ENCODE measurements at places on chromosomes 2 and 18. TPM values are rescaled to one million over a fixed set of nuclear protein-coding genes. Genes with fewer than 3 reads are reported as not detected.
A peak's percentile ranks its signal among the peaks of the same experiment; 100 is the strongest.

The TCF7L1 gene
- 0.12 TPM for polyA plus RNA-seq

The RPRD1A gene
- 7.4 TPM for polyA plus RNA-seq

The RAD51AP2 gene
- not detected for polyA plus RNA-seq

The CCDC141 gene
- 1.5 TPM for polyA plus RNA-seq

The SEPTIN10 gene
- polyA plus RNA-seq = not detected

The DSG1 gene
- not detected for polyA plus RNA-seq

The ZNF532 gene
- polyA plus RNA-seq = not detected

GRCh38 chr2:182088681-182089320 is 103.1 kb downstream of the PPP1R1C start:
- no peak overlapping the region for H3K27ac ChIP-seq
- H3K4me3 ChIP-seq = no peak overlapping the region
- H3K27me3 ChIP-seq = peaks cover 4% of the 10 kb centered on the region
- no peak for DNase-seq

GRCh38 chr2:79874015-79874414 is 361.2 kb downstream of the CTNNA2 start:
- H3K4me3 ChIP-seq = no peak overlapping the region
- no peaks in the 10 kb centered on the region for H3K4me1 ChIP-seq
- DNase-seq = no peak
- H3K36me3 ChIP-seq = no peaks in the 10 kb centered on the region
- no peak overlapping the region for H3K27ac ChIP-seq
- peaks cover 2% of the 10 kb centered on the region for H3K27me3 ChIP-seq

DNA sequence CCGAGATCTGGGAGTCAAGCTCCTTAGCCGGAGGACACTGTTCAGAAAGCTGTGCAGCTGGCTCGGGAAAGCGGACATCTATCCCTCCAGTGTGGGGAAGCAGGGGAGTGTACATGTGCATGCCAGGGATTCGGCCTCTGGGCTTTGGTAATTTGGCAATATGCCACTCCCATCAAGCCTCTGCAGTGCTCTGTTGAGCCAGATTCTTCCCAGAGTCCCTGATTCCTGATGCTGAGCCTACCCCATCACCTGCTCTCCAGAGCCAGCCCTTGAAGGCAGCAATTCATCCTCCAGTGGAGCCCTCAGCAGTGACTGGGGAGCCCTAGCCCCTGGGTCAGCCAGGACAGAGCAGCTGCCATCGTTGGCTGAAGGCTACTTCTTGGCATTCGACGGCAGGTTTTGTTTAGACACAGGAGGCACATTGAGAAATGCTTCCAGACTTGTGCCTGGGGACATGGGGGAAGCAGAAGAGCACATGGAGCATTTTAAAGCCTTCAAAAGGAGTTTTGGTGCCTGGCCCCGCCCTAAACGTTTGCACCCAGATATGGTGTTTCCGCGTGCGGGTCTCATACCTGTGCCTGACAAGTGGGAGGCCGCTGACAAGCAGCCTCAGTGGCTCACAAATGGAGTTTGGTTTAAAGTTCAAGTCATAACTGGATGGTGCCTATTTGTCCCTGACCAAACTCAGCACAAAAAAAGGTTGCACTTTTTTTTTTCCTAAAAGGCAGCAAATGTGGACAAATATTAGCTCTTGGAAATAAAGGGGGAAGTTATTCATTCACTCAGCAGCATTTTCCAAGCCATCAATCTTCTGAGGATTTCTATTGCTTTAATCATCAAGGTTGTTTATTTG is 272.8 kb downstream of the CYRIA start:
- no peaks in the 10 kb centered on the region for H3K4me1 ChIP-seq
- no peak for DNase-seq
- no peak overlapping the region for H3K27ac ChIP-seq
- H3K36me3 ChIP-seq = no peaks in the 10 kb centered on the region
- peaks cover 1% of the 10 kb centered on the region for H3K27me3 ChIP-seq
- no peak overlapping the region for H3K4me3 ChIP-seq

DNA sequence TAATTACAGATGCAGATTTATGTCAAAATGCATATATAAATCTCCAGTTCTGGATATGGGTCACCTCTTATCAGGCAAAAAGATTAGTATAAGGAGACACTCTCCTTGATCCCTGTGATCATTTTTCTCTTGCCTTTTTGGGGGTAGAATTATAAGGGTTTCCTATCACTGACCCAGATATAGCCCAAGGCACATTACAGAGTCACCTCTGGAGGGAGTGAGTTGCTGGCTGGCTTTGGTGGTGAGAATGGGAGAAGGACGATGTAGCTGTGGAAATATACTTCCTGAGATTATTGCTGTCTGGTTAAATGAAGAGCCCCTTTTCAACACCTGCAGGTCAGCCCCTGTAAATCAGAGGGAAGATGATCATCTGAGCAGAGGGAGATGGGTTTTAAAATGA is 418.7 kb downstream of the MTX2 start:
- H3K4me1 ChIP-seq = no peaks in the 10 kb centered on the region
- peaks cover 4% of the 10 kb centered on the region for H3K27me3 ChIP-seq
- DNase-seq = no peak
- H3K36me3 ChIP-seq = no peaks in the 10 kb centered on the region
- no peak overlapping the region for H3K4me3 ChIP-seq
- no peak overlapping the region for H3K27ac ChIP-seq

GRCh38 chr18:56574861-56575260 is 63.5 kb downstream of the TXNL1 start:
- H3K4me1 ChIP-seq = peaks cover 9% of the 10 kb centered on the region
- H3K27me3 ChIP-seq = no peaks in the 10 kb centered on the region
- no peak overlapping the region for H3K27ac ChIP-seq
- H3K4me3 ChIP-seq = no peak overlapping the region
- DNase-seq = no peak

GRCh38 chr2:44273596-44273995 is 1.7 kb upstream of the SLC3A1 start:
- no peaks in the 10 kb centered on the region for H3K4me1 ChIP-seq
- no peak overlapping the region for H3K4me3 ChIP-seq
- no peak overlapping the region for H3K27ac ChIP-seq
- peaks cover 2% of the 10 kb centered on the region for H3K27me3 ChIP-seq
- DNase-seq = no peak
- H3K36me3 ChIP-seq = no peaks in the 10 kb centered on the region

GRCh38 chr2:10402653-10403215 is 45.4 kb downstream of the ODC1 start:
- peaks cover 4% of the 10 kb centered on the region for H3K36me3 ChIP-seq
- H3K27ac ChIP-seq = no peak overlapping the region
- peaks cover 57% of the 10 kb centered on the region for H3K4me1 ChIP-seq
- H3K27me3 ChIP-seq = peaks cover 35% of the 10 kb centered on the region

DNA sequence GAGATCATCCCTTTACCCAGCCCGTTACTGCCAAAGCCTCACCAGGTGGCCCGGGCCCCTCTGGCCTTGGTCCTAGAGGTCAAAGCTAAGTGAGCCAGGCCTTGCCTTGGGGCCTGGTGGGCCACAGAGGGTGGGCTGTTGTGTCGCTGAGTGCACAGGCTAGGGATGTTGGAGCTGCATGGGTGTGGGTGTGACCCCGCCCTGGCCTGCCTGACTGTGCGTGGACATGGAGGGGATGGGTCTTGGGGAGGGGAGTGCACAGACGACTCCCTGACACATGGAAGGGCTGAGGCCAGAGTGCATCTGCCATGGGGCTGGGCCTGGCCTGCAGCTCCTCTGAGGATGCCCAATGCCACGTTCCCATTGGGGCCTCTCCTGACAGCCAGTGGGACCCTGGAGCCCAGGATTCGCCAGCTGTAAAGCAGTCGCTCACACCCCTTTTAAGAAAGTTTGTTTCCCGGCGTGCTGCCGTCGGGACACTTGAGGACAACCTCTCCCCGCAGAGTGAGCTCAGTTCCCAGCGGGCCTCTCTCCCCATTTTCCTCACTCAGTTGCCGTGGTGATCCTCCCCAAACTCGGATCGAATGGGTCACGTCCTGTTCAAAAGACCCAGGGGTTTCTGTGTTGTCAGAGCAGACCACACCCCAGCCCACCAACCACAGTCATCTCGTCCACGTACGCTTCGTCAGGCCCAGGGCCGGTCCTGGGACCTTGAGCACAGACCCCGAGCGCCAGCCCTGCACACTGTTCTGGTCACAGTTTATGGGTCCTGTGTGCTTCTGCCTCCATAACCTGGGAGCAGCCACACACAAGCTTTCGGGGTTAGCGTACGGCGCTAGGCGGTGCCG is 93.5 kb downstream of the NFATC1 start:
- no peaks in the 10 kb centered on the region for H3K27me3 ChIP-seq
- H3K4me3 ChIP-seq = no peak overlapping the region
- no peak overlapping the region for H3K27ac ChIP-seq
- no peak for DNase-seq
- H3K36me3 ChIP-seq = peaks cover 6% of the 10 kb centered on the region

DNA sequence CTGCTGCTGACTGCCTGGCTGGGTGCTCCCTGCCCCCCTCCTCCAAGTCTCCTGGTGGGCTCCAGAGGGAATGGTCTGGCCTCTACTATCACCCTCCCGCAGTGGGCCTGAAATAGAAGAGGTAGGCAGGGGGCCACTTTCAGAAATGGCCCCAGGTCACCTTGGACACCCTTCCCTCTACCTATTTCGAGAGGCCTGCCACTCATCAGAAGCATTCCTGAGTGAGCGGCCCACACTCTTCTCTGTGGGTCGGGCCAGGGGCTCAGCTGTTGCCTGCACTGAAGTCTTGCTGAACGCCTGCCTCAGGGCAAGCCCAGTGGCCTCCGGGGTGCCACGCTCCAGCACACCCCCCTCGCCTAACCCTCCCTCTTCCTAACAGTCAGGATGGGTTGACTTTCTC is 124.9 kb downstream of the TNS1 start:
- no peaks in the 10 kb centered on the region for H3K27me3 ChIP-seq
- no peak overlapping the region for H3K27ac ChIP-seq
- DNase-seq = no peak
- no peaks in the 10 kb centered on the region for H3K4me1 ChIP-seq
- H3K36me3 ChIP-seq = no peaks in the 10 kb centered on the region
- no peak overlapping the region for H3K4me3 ChIP-seq

DNA sequence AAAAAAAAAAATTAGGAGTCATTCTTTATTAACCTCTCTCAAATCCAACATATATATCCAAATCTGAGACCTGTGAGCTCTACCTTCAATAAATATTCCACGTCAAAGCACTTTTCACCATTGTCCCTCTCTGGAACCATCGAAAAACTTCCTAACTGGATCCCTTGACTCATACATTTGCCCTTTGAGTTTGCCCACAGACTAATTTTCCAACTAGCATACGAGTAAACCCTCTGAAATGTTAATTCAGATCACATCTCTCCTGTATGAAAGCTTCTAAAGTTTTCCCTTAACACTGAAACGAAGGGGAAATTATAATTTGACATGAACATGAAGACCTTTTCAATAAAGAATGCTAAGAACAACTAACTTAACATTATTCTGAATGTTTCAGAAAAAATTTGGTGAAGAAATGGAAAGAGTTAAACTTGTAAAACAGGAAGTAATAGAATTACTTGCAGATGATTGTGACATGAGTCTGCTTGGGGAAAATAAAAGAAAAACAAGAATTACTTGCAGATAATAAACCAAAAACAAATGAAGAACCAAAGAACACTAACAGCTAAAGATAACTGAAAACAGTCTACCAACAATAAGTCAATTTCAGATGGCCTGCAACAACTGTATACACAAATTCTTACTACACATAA is 110.6 kb downstream of the C2orf74 start:
- H3K27ac ChIP-seq = peak overlapping the region; percentile 84
- no peak overlapping the region for H3K4me3 ChIP-seq
- no peak for DNase-seq
- H3K36me3 ChIP-seq = peaks cover 5% of the 10 kb centered on the region
- H3K4me1 ChIP-seq = peaks cover 1% of the 10 kb centered on the region
- no peaks in the 10 kb centered on the region for H3K27me3 ChIP-seq

- H3K4me1 ChIP-seq = no peaks in the 10 kb centered on the region
- no peaks in the 10 kb centered on the region for H3K36me3 ChIP-seq
- no peak overlapping the region for H3K4me3 ChIP-seq
- H3K27ac ChIP-seq = no peak overlapping the region
Observed at GRCh38 chr18:30491815-30492551, 550.6 kb downstream of the DSC3 start.

DNA sequence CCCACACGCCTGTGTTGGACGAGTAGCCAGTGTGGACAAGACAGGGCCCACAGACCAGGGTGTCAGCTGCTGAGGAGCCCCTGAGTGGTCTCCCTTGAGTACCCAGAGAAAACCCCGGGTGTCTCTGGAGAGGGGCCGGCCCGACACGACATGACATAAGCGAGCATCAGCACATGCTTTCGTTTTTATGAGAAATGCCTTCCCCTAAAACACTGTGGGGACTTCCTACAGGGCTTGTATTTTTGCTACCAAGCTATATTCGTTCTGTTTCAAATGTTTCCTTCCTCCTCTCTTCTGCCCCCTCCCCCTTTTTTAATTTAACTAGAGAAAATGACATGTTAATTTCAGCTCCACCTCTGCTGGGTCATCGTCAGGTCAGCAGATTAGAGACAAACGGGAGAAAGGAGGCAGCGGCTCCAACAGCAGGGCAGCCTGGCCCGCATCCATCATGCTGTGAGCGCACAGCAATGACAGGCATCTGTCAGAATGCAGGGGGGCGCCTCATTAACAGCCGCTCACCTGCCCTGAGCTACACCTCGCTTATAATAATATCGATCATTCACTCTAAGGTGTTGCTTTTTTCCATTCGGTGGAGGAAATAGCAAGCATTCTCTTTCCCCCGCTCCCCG is 286.2 kb downstream of the ZNF516 start:
- no peak for DNase-seq
- H3K27ac ChIP-seq = no peak overlapping the region
- H3K4me3 ChIP-seq = no peak overlapping the region
- no peaks in the 10 kb centered on the region for H3K36me3 ChIP-seq
- H3K4me1 ChIP-seq = peaks cover 5% of the 10 kb centered on the region
